ENCODE measurements at places on chromosomes 7 and 10. TPM values are rescaled to one million over a fixed set of nuclear protein-coding genes. Genes with fewer than 3 reads are reported as not detected.

DNA sequence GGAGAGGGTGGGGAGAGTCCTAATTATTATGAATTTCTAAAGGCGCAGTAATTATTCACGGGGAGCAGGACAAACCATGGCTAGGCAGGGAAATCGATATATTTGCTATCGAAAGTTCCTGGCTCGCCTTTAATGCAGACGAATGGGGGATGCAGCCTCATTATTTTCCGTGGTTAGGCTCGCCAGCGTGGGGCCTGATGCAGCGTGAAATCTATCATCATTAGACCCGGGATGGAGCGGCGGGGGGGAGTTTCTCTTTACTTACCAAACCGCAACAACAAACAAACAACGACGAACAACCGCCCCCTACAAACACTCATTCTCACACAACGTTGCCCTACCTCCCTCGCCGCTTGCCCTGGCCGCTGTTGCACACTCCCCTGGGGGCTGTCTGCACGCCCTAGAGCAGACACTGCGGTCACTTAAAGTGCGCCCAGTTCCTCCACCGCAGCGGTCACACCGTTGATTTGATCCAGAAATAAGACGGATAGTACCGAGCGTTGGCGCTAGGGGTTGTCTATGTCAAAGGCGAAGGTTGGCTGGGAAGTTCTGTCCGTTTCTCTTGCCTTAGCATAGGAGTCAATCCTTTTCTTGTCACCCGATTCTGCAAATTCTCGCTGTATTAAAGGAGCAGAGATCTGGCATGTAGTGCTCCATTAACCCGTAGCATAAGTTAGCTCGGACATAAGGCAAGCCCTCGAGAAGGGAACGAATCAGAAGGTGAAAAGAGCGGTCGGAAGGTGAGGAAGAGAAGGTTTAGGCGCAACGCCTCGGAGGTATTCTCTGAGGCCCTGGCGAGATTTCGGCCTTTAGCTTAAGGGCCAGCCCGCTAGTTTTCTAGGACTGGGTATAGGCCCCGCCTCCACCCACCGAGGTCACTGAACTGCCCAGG is 10.4 kb downstream of the NXPH1 start:
- H3K4me3 ChIP-seq, result no peak overlapping the region
- H3K27me3 ChIP-seq, result peaks cover 3% of the 10 kb centered on the region
- DNase-seq, result no peak
- peaks cover 16% of the 10 kb centered on the region for H3K4me1 ChIP-seq
- no peaks in the 10 kb centered on the region for H3K36me3 ChIP-seq
- no peak overlapping the region for H3K27ac ChIP-seq

DNA sequence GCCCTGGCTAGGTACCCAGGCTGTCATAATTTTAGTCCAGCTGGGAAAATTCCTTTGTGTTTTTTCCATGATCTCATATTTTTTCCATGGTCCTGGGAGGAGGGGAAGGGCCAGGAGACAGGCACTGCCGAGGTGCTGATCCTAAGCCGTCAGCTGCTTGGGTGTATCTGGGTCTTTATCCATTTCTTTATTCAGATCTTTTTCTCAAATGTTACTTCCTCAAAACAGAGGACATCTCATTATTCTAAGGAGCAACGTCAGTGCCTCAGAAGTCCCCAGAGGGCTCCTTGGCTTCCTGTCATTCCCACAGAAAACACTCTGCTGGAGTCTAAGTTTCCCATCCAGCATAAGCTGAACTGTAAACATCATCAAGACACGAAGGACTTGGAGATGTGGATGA is 2.8 kb upstream of the OR6V1 start:
- H3K27ac ChIP-seq, result no peak overlapping the region
- no peak overlapping the region for H3K4me3 ChIP-seq
- no peak for DNase-seq
- H3K27me3 ChIP-seq, result no peaks in the 10 kb centered on the region
- peaks cover 20% of the 10 kb centered on the region for H3K4me1 ChIP-seq
- H3K36me3 ChIP-seq, result no peaks in the 10 kb centered on the region

DNA sequence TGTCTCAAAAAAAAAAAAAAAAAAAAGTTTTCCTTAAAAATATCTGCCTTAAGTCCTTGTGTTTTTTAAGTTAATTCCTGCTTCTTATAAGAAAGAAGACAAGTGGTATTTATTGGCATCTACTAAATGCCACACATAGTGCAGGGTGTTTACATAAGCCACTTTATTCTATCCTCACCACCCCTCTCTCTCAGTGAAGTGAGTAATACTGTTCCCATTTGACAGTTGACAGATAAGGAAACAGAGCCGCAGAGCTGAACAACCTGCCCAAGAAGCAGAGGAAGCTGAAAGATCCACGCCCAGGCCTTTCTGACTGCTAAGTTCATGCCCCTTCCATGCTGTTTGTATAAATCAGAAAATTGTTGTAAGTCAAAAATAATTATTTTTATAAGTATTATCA is 54.1 kb downstream of the ABLIM1 start:
- H3K4me1 ChIP-seq, result no peaks in the 10 kb centered on the region
- no peaks in the 10 kb centered on the region for H3K36me3 ChIP-seq
- H3K27ac ChIP-seq, result no peak overlapping the region
- no peak overlapping the region for H3K4me3 ChIP-seq

DNA sequence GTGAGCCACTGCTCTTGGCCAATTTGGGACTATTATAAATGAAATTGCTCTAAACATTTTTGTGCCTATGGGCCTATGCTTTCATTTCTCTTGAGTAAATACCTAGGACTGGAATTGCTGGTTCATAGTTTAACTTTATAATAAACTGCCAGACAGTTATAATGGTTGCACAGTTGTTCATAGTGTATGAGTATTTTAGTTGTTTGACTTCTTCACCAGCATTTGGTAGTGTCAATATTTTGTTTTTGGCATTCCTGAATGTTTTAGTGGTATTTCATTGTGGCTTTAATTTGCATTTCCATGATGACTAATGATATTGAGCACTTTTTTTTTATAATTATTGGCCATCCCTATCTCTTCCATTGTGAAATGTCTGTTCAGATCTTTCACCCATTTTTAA is 29.5 kb downstream of the PLEKHA8 start:
- DNase-seq, result no peak
- H3K4me3 ChIP-seq, result no peak overlapping the region
- H3K4me1 ChIP-seq, result no peaks in the 10 kb centered on the region
- H3K36me3 ChIP-seq, result no peaks in the 10 kb centered on the region

- no peaks in the 10 kb centered on the region for H3K27me3 ChIP-seq
- H3K27ac ChIP-seq, result no peak overlapping the region
- no peaks in the 10 kb centered on the region for H3K4me1 ChIP-seq
Observed at GRCh38 chr7:114554781-114555537, 140.3 kb downstream of the FOXP2 start.

DNA sequence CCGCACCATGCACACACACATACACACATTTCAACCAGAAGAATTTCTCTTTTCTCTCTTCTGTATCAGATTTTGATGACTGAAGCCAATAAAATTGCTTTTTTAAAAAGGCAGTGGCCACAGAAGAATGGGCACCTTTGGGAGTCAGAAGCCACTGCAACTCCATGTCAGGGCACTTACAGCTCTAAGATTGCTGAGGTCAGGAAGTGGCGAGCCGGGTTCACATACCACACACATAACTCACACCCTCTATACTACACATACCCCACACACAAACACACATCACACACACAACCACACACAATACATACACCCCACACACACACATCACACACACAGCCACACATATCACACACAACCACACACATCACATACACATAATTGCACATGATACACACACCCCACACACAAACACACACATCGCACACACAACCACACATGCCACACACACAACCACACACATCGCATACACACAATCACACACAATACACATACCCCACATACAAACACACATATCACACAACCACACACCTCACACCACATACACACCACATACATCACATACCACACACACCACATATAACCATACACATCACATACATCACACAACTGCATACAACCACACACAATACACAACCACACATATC is 31.2 kb downstream of the GPRIN2 start:
- no peak overlapping the region for H3K4me3 ChIP-seq
- no peak for DNase-seq
- peaks cover 7% of the 10 kb centered on the region for H3K4me1 ChIP-seq
- no peak overlapping the region for H3K27ac ChIP-seq
- H3K36me3 ChIP-seq, result no peaks in the 10 kb centered on the region

- H3K4me1 ChIP-seq, result peaks cover 7% of the 10 kb centered on the region
- no peak overlapping the region for H3K4me3 ChIP-seq
- no peak for DNase-seq
- no peak overlapping the region for H3K27ac ChIP-seq
- H3K27me3 ChIP-seq, result no peaks in the 10 kb centered on the region
- H3K36me3 ChIP-seq, result no peaks in the 10 kb centered on the region
Observed at GRCh38 chr7:50197549-50197948, 104.5 kb upstream of the ZPBP start.

- no peak overlapping the region for H3K27ac ChIP-seq
- H3K36me3 ChIP-seq, result no peaks in the 10 kb centered on the region
- no peak for DNase-seq
- no peaks in the 10 kb centered on the region for H3K4me1 ChIP-seq
Observed at GRCh38 chr10:23275355-23275754, 69.2 kb downstream of the C10orf67 start.

- H3K36me3 ChIP-seq, result peaks cover 27% of the 10 kb centered on the region
- DNase-seq, result no peak
- H3K4me3 ChIP-seq, result no peak overlapping the region
- no peaks in the 10 kb centered on the region for H3K27me3 ChIP-seq
- no peak overlapping the region for H3K27ac ChIP-seq
- peaks cover 40% of the 10 kb centered on the region for H3K4me1 ChIP-seq
Observed at GRCh38 chr7:143396182-143396581, 12.5 kb downstream of the EPHA1 start.

The OLAH gene
- polyA plus RNA-seq, result 0.80 TPM

The MSANTD7 gene
- polyA plus RNA-seq, result 2.9 TPM

The FAM204A gene
- polyA plus RNA-seq, result 49.6 TPM

The FEZF1 gene
- not detected for polyA plus RNA-seq

The CYP2C19 gene
- polyA plus RNA-seq, result not detected
